Stimulated activated CD8-positive, alpha-beta memory T cell treated with anti-CD3 and anti-CD28 coated beads, Interleukin-7, amount 100 ng/mL, for 4 hours (primary cell): ENCODE measurements at places on chromosomes 12 and 14.

GRCh38 chr14:72864712-72865365, 29.1 kb downstream of the DPF3 start:
- DNase-seq = no peak

GRCh38 chr12:109579639-109580038, 6.0 kb downstream of the MVK start:
- no peak for DNase-seq

DNA sequence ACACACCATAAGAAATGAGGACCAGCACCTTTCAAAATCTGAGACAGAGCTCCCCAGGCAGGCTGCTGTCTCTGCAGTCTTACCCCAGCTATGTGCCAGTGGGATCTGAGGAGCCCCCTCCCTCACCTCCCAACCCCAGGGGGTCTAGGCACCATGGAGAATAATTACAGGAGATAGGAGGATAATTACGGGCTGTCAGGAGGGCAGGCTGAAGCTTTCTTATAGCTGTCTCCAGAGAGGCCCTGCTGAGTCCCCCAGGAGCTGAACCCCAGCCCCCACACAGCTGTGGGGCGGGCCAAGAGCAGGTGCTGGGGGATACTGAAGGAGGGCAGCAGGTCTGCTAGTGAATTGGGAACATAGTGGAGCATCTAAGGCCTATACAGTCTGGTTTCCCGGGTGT, 6.8 kb downstream of the CPNE6 start:
- no peak for DNase-seq

DNA sequence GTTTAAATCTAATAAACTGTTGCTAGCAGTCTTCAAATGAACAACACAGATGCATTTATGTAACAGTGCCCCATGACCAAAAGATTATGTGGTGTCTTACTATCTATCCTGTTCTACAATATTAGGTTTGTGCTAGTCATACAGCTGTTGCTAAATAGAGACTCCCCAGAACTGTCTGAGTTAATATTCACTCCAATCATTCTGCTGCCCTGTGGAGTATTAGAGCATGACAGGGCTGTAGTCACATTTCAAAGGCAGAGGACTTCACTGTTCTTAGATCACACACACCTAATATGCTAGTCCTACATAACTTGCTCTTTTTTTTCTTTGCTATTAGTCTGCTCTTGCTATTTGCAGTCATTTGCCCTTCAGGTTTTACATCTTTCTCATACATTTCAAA, 157.6 kb upstream of the MDGA2 start:
- DNase-seq = no peak

DNA sequence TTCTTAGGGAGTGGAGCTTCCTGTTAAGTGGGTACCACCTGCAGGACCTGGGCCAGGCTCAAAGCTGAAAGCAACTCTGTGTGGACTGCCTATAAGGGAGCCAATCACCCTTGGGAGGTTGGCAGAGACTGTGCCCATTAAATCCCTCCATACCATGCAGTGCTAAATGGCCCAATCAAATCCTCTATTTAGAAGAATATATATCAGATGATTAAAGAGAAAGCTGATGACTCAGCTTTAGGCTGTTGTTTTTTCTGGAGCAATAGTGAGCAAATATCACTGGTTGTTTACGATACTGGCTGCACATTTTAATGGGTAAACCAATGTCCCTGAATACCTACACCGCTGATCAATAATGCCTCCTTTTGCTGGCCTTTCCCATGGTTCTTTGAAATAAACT, 101.3 kb downstream of the TMX1 start:
- DNase-seq = no peak

DNA sequence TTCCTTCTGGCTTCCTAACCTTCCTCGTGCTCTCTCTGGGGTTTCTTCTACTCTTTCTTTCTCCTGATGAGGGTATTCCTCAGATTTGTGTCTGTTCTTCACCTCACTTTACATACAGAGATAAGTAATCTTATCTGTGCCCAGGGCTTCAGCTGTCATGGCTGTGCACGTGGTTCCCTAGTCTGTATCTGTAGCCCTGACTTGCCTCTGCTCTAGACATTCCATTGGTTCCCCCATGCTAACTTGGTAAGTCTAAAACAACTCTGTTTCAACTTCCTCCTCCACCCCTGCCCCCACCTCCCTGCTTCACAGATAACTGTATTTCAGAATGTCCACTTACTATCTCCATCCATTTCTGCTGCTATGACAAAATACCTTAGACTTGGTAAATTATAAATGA, 10.8 kb downstream of the DIP2B start:
- no peak for DNase-seq

- DNase-seq = peak; percentile 53
These were observed 411.9 kb downstream of the FUT8 start for GRCh38 chr14:65824285-65824977.

DNA sequence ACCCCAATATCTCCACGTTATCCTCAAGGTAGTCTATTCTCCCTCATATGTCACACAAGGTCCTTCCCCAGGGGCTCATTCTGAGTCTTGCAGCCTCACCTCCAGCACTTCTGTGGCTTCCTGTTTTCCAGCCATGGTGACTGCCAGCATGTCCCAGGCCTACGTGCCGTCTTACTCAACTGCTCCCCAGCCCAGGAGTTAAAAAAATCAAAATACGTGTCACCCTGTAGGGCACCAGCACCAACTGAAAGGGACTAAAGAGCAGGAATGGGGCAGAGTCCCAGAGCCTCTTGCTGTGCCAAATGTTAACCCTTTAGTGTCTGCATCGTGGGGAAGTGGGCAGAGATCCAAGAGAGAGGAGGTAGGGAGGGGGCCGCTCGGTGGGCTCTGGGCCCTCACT, 37.0 kb upstream of the MED13L start:
- no peak for DNase-seq

DNA sequence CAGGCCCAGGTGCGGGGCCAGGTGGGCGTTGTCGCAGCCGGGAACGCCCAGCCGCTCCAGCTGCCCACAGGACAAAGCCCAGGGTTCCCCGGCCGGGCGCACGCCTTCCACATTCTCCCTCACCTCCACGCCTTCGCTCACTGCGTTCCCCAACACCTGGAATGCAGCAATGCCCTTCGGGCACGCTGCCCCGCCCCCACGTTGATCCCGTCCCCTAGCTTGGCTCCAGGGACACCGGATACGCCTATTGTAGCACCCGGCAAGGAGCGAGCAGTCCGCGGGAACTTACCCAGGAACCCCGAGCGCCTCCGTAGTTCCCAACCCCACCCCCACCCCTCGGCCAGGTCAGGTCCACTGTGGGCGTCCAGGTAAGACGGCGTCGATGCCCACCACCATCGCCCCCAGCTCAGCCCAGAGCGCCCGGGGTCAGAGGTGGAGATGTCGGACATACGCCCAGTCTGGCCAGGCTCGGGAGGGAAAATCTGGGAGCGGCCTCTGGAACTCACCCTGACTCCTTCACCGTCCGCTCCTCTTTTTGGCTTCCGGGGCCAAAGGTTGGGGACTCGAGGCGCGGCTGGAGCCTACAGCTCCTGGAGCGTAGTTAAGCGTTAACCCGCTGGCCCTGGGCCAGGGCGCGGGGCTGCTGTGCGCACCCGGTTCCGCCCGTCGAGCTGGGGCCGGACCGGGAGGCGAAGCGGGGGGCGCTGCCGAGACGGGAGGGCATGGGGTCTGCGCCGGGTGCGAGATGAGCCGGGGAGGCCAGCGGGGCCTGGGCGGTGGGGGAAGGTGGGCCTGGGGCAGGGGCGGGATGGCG, 594 bp upstream of the CEP170B start:
- DNase-seq = no peak

- no peak for DNase-seq
These were observed 693.9 kb downstream of the MED13L start for GRCh38 chr12:115583591-115583990.

- DNase-seq = no peak
These were observed 847.8 kb downstream of the RPS29 start for GRCh38 chr14:48738186-48738925.

- no peak for DNase-seq
These were observed 577 bp downstream of the ATG101 start for GRCh38 chr12:52070185-52070925.

DNA sequence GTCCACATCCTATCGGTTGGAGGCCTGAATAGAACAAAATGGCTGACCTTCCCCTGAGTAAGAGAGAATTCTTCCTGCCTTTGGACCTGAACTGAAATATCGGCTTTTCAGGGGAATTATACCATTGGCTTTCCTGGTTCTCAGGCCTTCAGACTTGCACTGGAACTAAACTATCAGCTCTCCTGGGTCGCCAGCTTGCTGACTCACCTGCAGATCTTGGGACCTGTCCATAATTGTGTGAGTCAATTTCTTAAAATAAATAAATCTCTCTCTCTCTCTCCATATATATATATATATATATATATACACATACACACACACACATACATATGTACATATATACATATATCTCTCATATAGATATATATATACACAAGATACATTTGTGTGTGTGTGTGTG, 41.6 kb downstream of the KCNK10 start:
- DNase-seq = no peak

DNA sequence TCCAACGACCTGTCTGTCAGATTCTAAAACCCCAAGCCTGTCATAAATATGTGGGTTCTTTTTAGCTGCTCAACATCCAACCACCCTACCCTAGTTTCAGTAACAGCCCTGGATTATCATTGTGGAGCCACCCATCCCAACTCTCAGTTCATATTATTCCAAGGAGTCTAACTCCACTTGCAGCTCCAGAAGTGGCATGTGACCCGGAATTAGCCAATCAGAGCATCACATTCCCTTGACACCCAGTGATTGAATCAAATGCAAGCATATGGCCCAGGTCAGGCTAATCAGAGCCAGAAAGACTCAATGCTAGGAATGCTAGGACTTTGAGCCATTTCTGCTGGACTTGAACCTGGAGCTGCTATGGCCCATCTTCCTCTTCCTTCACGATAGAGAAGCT, 17.1 kb upstream of the HSP90B1 start:
- no peak for DNase-seq

GRCh38 chr12:51368640-51369517, 22.3 kb downstream of the GALNT6 start:
- peak; percentile 81 for DNase-seq

- no peak for DNase-seq
These were observed 24.4 kb upstream of the BTG1 start for GRCh38 chr12:92170050-92170449.

DNA sequence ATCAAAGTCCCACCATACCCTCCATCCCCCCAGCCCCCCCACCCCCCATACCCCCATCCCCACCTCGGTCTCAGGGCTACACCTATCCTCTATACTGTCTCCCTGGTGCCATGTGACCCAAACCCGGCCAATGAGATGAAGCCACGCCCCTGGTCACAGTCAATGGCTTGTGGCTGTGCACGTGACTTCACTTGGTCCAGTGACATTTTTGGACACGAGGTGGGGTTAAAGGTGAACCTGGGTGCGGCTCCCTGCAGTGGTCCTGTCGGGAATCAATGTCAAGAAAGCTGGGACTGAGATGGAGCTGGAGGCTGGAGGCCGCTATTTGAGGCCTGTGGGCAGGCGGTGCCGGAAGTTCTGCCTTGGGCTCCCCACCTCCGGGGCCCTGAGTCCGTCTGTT, 100.7 kb upstream of the MAP1LC3B2 start:
- DNase-seq = no peak

DNA sequence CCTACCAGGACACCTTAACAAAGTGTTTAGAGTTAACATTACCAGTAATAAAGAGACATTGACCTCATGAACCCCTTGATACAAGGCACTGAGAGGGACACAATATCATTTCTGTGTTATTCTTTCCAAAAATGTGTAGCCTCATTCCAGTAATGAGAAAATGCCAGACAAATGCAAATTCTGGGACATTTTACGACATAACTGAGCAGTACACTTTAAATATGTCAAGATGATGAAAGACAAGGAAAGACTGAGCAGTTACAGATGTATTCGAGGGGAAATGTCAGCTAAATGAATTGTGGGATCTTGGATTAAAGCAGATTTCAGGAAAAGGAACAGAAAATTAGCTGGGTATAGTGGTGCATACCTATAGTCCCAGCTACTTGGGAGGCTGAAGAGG, 255.6 kb downstream of the ERC1 start:
- DNase-seq = no peak

GRCh38 chr12:124694250-124694649, 126.8 kb upstream of the NCOR2 start:
- no peak for DNase-seq

GRCh38 chr12:120700886-120701285, 9.4 kb upstream of the UNC119B start:
- DNase-seq = no peak

GRCh38 chr14:89370381-89370780, 46.7 kb downstream of the FOXN3 start:
- DNase-seq = no peak
